ENCODE measurements at places on chromosomes 16 and 17. TPM values are rescaled to one million over a fixed set of nuclear protein-coding genes. Genes with fewer than 3 reads are reported as not detected.

The KCNAB3 gene
- total RNA-seq = not detected

DNA sequence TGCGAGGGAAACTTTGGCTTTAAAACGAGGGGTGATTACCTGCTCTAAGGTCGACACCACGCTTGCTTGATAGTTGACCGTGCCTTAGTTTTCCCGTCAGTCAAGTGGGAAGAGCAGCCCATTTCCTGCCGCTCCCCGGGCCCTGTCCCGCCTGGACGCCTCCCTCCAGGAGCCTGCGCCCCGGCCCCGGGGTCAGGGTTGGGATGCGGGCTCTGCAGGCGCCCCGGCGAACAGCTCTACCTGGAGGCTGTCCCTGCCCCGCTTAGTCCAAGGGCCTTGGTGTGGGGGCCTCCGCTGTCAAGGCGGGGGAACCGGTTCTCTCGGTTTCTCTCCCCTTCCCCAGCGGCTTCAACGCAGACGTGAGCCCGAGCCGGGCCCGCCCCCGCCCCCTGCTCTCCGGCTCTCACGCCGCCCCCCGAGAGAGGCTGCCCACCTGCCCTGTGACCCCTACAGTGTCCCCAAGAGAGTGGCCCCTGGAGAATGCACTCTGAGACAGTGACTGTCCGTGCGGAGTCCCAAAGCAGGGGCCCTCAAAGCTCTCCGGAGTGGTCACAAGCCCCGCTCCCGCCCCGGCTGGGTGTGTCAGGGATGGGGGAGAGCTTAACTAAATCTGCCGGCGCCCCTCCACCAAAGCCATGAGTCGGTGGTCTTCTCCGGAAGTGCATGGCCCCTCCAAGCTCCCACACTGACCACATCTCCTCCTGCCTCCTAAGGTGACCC lies 117.4 kb upstream of the SMURF2 start:
- no peak for DNase-seq

- DNase-seq = peak; percentile 87
Measured at GRCh38 chr17:61251939-61252865, 147.4 kb upstream of the TBX2 start.

The CALCOCO2 gene
- 122 TPM for total RNA-seq

The KRTAP4-3 gene
- not detected for total RNA-seq

The KIFC3 gene
- 123 TPM for total RNA-seq

The ARHGAP44 gene
- total RNA-seq = 10.3 TPM

The GSDMA gene
- total RNA-seq = 0.68 TPM

- DNase-seq = no peak
Measured at GRCh38 chr16:23433261-23433920, 19.6 kb downstream of the COG7 start.

GRCh38 chr16:11587643-11588247 lies 1.0 kb upstream of the LITAF start:
- no peak for DNase-seq

DNA sequence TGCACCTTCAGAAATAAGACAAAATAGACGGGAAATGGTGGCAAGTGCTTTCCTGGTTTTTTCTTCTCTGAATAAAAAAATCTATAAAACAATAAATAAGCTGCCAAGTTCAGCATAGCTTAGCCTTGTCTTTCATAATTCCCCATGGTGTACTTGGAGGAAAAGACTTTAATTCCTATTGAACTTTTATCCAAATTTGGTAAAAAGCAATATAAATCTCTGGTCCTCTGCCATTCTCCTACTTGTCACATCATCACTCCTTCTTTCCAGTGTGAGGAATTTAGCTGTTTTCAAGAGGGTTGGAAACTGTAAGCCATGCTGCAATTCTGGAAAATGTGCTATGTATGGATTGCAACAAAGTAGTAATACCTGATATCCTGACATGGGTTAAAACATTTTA lies 551.8 kb upstream of the KIF2B start:
- DNase-seq = no peak

GRCh38 chr16:28189245-28189644 lies 22.5 kb downstream of the XPO6 start:
- no peak for DNase-seq

GRCh38 chr17:64393000-64393402 lies 2.3 kb upstream of the PECAM1 start:
- DNase-seq = no peak

DNA sequence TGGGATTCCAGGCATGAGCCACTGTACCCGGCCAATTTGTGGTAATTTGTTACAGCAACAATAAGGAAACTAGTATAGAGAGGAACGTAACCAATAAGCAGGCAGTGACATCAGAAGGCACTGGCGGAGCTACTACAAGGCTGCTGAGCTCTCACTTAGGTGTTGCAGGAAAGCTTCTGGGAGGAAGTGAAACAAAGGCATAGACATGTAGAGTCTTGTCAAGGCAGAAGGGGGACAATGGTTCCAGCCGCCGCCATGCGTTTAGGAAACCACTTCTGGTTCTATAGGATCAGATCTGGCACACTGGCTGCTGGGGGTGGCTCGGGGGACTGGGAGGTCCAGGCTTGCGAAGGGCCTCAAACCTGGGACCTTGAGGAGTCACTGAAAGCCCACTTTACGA lies 9.4 kb upstream of the CPSF4L start:
- DNase-seq = no peak

GRCh38 chr17:47813077-47813476 lies 8.5 kb downstream of the OSBPL7 start:
- no peak for DNase-seq

The CA4 gene
- 1.2 TPM for total RNA-seq

DNA sequence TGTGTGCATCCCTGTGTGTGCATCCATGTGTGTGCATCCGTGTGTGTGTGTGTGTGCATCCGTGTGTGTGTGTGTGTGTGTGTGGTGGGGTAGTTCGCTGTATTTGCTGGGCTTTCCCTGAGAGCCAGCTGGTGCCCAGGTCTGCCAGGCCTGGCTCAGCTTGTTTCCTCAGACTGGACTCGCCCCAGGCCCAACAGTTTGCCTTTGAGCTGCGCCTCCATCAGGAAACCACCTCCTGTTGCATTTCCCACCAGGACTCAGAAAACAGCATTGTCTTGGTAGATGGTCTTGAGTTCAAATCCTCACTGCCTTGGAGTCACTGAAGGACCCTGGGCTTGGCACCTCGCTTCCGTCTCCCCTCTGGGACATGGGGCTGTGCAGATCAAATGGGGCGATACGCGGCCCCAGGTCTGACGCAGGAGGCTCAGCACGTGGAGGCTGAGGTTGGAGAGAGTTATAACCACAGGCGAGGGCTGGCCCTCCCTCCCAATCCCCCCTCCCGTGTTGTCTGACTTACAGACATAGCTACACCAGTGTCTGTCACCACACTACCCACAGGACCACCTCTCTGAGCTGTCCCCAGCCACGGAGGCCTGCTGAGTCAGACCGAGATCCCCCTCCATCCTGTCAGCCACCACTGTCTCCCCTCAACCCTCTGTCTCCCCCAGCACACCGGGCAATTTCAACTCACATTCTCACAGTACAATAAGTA lies 4.7 kb downstream of the ITGAE start:
- no peak for DNase-seq

The PRAC2 gene
- total RNA-seq = not detected

The SLC7A5 gene
- total RNA-seq = 2.7 TPM

DNA sequence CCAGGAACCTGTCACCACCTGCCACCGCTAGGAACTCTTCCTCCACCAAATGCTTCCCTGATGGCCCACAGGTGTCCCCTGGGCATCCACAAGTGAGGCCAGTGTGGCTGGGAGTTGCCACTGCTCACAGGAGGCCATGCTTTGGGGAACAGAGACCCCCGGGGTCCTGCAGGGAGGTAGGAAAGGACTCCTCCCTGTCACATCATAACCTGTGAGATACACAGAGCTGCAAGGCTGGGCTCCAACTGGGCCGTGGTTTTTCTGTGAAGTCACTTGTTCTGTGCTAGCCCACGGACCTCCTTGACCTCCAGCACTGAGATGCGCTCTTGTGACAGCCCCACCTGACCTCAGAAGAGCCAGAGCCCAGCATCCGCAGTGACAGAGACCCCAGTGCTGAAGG lies 311.2 kb downstream of the C16orf95 start:
- no peak for DNase-seq

The PLLP gene
- 8.6 TPM for total RNA-seq

The TLCD3A gene
- 7.3 TPM for total RNA-seq

- no peak for DNase-seq
Measured at GRCh38 chr17:40511667-40512220, 10.3 kb upstream of the TNS4 start.

The C16orf87 gene
- 8.8 TPM for total RNA-seq

The FOXF1 gene
- not detected for total RNA-seq

The GGT6 gene
- total RNA-seq = not detected

DNA sequence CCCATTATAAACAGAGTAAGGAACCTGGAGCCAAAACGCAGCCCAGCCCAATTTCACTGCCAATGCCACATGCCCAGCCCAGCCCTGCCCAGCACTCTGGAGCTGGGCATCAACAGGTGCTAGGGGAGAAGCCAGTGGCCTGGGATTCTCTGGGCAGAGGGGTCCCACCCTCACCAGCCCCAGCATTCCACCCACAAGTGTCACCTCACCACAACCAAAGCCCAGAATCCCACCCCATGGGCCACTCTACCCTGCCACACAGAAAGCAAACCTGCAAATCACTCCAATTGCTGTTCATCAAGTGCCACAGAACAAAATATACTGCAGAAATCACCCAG lies 102.5 kb upstream of the CDH5 start:
- no peak for DNase-seq

DNA sequence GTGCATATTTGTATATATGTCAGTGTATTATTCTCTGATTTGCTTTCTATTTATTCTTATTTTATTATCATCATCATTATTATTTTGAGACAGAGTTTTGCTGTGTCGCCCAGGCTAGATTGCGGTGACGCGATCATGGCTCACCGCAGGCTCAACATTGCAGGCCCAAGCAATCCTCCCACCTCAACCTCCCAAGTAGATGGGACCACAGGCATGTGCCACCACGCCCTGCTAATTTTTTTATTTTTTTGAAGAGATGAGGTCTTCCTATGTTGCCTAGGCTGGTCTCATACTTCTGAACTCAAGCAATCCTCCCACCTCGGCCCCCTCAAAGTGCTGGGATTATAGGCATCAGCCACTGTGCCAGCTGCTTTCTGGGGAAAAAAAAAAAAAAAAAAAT lies 8.4 kb upstream of the ARHGAP17 start:
- no peak for DNase-seq

Data from thoracic aorta (tissue), 2 donors.